ENCODE measurements at places on chromosomes 4 and X.

- no peak for DNase-seq
Measured at GRCh38 chrX:19017271-19017670, 33.4 kb upstream of the PHKA2 start.

DNA sequence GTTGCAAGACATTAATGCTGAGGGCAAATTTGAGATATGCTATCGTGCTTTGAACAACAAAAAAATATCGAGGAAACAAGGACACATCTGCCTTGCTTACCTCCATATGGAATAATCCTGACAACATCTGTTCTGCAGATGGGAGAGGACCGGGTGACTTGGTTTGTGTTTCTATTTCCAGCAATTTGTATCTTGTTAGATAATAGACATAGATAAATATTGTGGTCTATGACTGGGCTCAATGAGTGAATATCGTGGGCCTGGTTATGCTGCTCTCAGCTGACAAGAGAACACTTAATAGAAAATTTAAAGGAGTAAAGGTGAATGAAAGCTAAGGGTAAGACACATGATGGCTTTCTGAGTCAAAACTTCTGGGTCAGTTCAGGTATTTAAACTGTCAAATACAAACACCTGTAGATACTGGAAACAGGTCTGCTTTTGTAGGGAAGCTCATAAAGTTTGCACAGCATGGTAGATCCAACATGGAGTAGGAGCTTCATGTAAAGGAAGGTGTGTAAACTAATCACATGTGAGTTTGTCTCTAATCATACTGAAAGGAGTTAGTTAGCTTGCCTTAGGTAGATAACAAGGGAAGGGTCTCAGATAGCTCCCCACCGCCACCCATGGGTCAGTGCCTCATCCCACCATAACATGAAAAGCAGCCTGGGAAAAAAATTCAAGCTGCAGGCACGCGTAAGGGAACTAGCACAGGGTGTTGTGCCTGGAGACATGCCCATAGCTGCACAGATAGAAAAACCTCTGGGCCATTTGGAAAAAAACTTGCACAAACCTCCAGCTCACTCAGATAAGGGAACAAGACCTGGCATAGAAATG lies 904.1 kb upstream of the EPHA5 start:
- DNase-seq: no peak

DNA sequence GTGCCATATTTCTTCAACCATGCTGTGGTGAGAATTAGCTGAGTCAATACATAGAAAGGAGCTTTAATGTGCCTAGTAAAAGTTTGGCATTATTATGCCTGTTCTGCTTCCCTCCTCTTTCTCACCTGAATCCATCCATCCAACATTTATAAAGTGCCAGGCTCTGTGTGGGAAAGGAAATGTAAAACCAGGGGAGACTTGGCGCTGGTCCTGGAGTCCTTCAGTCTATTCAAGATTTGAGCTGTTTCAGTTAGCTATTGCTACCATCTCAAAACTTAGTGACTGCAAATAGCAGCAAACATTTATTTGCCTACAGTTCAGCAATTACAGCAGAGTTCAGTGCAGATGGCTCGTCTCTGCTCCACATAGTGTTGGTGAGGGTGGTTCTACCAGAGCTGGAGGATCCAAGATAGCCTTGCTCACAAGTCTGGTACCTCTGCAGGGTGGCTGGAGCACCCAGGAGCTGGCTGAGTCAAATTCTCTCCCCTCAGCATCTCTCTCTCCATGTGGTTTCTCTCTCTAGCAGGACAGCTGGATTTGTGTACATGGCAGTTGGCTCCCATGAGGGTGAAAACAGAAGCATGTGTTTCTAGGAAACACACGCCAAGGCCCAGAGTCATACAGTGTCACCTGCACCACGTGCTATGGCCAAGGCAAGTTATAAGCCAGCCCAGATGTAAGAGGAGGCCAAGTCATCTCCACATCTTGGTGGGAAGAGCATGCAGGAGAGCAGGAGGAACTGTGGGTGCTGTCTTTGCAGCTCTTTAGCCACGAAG lies 77.3 kb downstream of the FHDC1 start:
- no peak for DNase-seq

DNA sequence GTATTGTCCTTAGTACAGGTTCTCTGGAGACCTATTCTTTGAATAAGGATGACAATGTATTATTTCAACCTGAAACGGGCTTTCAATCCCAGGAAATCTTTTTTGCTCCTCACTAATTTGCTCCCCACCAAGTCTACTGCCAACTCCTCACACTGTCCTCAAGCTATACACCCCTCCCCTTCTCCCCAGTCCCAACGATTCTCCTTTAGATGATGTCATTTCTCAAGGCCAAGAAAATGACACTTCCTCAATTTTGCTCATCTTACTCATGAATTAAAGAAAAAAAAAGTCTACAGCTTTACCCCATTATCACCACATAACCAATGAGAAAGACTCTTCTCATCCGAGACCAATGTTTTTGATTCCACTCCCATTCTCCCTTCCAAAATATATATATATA lies 20.6 kb downstream of the AP1S2 start:
- no peak for DNase-seq

DNA sequence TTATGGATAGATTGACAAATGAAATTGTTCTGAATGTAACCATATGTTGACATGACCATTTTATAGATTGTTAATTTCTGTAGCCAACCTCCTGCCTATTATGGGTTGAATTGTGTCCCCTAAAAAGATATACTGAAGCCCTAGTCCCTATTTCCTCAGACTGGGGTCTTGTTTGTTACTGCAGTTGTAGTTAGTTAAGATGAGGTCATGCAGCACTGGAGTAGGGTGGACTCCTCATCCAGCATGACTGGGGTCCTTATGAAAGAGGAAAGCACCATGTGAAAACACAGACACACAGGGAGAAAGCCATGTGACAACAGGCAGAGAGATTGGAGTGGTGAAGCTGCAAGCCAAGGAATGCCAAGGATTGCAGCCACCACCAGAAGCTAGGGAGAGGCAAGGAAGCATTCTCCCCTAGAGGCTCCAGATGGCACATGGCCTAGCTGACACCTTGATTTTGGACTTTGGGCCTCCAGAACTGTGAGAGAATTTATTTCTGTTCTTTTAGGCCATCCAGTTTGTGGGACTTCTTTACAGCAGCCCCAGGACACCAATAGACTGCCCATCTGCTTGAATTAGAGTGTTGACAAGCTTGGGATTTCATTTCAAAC lies 14.0 kb downstream of the MTM1 start:
- DNase-seq: no peak

DNA sequence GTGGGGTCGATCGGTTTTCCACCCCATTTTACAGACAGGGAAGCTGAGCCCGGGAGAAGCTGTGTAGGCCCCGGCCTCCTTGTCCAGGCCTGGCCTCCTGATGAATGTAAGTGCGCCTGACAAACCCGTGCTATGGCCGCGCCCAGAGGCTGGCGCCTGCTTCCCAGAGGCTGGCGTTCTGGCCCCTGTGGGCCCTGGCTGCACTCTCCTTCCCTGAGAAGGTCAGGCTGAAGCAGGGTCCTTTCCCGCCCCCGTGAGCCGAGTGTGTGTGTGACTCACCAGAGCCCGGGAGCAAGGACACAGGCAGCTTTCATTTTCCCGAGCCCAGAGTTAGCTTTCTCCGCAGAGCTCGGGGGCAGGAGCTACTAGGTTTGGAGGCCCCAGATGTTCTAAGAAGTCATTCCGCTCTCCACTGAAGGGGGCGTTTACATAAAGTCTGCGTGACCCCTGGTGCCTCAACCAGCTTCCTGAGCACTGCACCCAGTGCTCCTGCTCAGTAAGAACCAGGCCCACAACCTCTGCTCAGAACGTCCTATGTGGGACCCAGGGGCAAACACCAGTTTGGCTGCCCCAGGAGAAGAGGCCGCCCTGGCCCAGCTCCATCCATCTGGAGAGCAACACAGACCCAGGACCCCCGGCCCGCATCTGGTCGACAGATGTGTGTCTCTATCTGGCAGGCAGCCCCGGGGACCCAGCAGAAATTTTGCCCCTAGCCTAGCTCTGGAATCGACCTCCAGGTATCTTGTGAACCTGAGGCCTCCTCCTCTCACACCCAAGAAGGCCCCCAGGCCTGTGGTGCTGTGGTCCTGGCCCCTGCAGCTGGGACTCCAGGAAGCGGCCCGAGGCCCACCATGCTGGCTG lies 13.6 kb downstream of the UVSSA start:
- no peak for DNase-seq

- no peak for DNase-seq
Measured at GRCh38 chrX:36241397-36241796, 321.9 kb downstream of the CFAP47 start.

GRCh38 chr4:141435446-141436225 lies 200.7 kb upstream of the IL15 start:
- no peak for DNase-seq

DNA sequence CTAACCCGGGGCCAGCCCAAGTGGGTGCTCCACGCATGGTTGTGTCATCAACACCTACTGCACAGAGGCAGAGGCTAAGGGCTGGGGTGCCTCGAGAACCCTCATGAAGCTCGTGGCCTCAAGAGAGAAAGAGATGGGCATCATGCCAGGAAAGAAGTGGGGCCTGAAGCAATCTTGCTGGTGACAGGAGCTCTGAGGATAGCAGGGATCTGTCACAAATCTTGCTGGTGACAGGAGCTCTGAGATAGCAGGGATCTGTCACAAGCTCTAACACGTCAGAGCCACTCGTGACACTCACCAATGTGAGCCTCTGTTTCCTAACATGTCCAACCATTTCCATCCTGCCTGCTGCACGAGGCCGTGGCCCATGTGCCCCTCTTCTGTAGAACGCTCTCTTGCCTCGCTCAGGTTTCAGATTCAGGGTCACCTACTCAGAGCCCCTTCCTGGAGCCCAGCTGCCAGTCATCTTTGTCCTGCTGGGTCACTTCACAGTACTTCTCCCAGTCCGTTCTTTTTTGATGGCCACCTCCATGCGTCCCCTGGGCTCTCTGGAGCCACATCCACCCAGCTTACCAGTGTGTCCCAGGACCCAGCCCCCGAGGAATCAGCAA lies 21.1 kb downstream of the PNMA6E start:
- DNase-seq: no peak

GRCh38 chr4:6724421-6725111 lies 8.6 kb downstream of the BLOC1S4 start:
- no peak for DNase-seq

GRCh38 chr4:504076-504475 lies 5.1 kb downstream of the PIGG start:
- no peak for DNase-seq

- DNase-seq: no peak
Measured at GRCh38 chr4:35175894-35176293, 1068.4 kb downstream of the ARAP2 start.

DNA sequence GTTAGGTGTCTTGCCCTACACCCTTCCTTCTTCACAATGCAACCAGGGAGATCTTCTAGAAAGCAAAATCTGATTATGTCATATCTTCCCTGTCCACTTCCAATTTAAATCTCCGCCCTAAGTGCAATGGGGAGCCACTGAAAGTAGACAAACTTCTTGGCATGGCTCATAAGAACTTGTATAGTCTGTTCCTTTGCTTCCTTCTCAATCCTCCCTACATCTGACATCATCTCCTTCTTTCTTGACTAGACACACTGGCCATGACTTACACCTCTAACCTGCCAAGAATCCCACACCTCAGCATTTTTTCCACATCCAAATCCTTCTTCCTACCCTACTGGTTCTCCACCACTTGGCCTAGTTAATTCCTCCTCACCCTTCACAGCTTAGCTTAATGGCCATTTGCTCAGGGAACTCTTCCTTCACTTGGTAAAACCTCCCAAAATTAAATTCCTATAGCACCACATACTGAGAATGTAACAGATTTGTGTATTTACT lies 55.1 kb downstream of the NCAPG start:
- no peak for DNase-seq

- no peak for DNase-seq
Measured at GRCh38 chrX:40245488-40246071, 147.8 kb upstream of the BCOR start.

DNA sequence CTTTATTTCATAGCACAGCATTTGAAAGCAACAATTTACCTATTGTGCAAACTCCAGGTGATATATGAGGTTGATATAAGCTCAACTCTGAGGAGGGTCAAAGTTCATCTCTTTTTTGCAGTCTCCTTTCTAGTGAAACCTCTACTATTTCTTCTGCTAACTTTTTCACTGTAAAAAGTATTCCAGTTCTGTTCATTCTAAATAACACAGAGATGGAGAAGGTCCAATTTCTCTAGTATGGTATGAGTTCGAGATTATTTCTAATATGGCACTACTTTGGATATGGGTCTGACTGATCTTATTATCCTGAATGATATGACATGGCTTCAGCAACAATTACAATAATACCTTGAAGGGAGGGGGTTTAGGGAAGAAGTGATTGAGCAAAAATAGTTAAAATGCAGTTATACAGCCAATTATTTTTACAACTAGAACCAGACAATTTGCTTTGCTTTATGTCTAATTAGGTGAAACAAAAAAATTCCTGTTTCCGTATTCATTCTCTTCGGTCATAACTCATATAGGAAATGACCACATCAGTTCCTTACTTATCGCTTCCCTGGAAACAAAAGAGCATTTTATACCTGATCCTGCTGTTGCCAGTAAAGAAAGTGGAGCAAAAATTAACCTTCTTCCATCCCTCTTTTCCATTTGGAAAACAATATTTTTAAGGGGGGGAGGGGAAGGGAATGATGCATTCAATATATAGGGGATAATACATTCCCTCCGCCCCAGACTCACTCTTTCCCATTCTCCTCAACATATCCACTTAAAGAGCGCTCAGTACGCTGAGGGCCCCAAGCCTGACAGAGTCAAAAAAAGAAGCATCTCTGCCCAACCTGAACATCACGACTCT lies 1.0 kb downstream of the TBC1D9 start:
- no peak for DNase-seq

- DNase-seq: no peak
Measured at GRCh38 chr4:127781300-127782024, 660 bp upstream of the HSPA4L start.

- no peak for DNase-seq
Measured at GRCh38 chr4:102492531-102493241, 8.5 kb upstream of the NFKB1 start.

- DNase-seq: no peak
Measured at GRCh38 chrX:83511208-83511607, 3.1 kb downstream of the POU3F4 start.

- no peak for DNase-seq
Measured at GRCh38 chr4:12723849-12724447, 760.2 kb downstream of the RAB28 start.

- no peak for DNase-seq
Measured at GRCh38 chr4:7959078-7959477, 19.4 kb upstream of the AFAP1 start.

DNA sequence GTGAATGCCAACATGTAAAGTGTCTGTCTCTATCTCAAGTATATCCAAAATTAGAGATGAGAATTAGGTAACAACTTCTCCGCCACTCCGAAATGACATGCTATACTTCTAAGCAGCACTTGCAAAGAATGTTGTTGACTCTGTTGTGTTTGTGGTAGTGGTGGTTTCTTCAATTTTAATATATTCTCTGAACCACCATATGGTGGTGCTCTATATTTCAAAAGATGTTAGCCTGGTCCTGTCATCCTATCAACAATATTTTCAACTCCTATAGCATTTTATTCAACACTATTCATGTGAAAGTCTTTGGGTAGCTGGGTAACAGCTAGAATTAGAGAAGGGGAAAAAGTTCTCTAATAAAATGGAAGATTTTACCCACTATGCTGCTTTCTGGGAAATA lies 1622.8 kb upstream of the IGFBP7 start:
- DNase-seq: no peak

Data from stimulated activated CD8-positive, alpha-beta memory T cell treated with anti-CD3 and anti-CD28 coated beads, Interleukin-2, amount 100 ng/mL, for 48 hours (primary cell).